ENCODE measurements at places on chromosomes 5 and 9. TPM values are rescaled to one million over a fixed set of nuclear protein-coding genes. Genes with fewer than 3 reads are reported as not detected.

The F2RL1 gene
- 272 TPM for total RNA-seq

The FANCG gene
- 55.2 TPM for total RNA-seq

The GTF2H2C gene
- total RNA-seq, result 29.8 TPM

The C9orf153 gene
- 0.14 TPM for total RNA-seq

The TLR4 gene
- 0.13 TPM for total RNA-seq

The PCDHGA9 gene
- not detected for total RNA-seq

The ARAP3 gene
- 4.7 TPM for total RNA-seq

The SLC22A5 gene
- total RNA-seq, result 41.0 TPM

The SLC6A7 gene
- not detected for total RNA-seq

The BRIX1 gene
- total RNA-seq, result 58.3 TPM

The GZMA gene
- total RNA-seq, result not detected

The ANKRD55 gene
- total RNA-seq, result not detected

The MED22 gene
- total RNA-seq, result 31.2 TPM
